ENCODE measurements at places on chromosomes 5 and 9.

GRCh38 chr9:32526707-32527048 lies 682 bp upstream of the RIGI start:
- DNase-seq = no peak

- DNase-seq = no peak
Observed at GRCh38 chr9:127890053-127890452, 9.3 kb downstream of the ST6GALNAC6 start.

GRCh38 chr5:79257314-79257713 lies 21.4 kb downstream of the JMY start:
- no peak for DNase-seq

DNA sequence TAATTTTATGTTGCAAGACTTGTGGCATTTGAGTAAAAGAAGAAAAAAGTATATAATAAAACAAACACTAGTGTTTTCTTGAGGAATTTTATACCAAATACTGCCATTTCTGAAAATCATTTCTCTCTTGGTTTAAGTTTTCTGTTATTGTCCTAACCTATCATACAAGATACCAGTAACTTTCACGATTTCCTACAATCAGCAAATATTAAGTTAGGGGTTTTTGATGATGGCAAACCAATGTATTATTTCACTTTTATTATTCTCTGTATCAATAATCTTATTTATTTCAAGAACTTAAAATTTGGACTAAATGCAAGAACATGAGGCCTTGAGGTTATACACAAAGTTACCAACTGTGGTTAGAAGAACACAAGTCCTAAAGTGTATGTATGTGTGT lies 109.0 kb upstream of the VCAN start:
- no peak for DNase-seq

DNA sequence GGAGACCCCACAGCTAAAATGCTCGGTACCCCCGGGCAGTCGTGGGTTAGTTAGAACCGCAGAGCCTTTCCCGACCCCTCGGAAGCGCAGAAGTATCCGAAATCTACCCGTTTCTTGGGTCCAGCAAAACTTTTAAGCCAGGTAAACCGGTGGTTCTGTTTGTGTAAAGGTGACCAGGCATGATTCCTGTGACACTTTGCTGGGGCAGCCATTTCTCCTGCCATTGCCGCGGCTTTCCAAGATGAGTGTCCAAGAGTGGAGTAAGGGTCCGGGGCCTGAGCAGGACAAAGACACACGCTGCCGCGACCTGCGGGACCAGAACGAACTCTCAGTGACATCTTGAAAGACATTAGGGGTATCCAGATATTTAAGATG lies 655 bp downstream of the MARVELD2 start:
- DNase-seq = no peak

GRCh38 chr5:139454568-139455290 lies 7.8 kb downstream of the ECSCR start:
- DNase-seq = no peak

DNA sequence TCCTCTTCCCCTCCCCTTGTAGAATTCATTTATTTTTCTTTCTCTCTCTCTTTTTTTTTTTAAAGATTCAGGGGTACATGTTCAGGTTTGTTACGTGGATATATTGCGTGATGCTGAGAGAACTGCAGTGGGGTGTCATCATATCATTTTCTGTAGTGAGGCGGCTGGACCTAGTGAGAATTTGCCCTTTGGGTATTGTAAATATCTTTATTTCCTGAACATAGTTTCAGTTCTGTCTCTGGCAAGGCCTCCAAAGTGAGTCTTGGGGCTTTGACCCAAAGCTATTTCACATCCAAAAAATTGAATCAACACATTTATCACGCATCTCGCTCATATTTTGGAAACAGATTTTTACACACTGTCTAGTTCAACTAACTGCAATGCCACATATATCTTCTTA lies 25.4 kb upstream of the MYOT start:
- no peak for DNase-seq

DNA sequence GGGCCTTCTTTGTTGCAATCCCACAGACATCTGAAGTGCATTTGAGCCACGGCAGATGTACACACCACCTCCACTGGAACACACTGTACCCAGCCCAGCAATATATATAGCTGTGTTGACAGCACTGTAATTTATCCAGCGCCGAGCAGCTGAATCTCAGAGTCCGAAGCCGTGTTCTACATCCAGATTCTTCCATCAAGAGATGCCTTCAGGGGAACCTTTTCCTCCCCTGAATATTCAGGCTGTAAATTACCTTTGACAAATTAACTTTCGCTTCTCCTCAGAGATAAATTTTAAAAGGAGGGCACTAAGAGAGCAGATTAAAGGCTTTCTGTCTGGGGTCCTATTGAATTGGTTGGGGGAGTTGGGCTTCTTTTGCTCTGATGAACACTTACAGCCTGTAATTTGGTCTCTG lies 76.4 kb downstream of the ROR2 start:
- DNase-seq = no peak

DNA sequence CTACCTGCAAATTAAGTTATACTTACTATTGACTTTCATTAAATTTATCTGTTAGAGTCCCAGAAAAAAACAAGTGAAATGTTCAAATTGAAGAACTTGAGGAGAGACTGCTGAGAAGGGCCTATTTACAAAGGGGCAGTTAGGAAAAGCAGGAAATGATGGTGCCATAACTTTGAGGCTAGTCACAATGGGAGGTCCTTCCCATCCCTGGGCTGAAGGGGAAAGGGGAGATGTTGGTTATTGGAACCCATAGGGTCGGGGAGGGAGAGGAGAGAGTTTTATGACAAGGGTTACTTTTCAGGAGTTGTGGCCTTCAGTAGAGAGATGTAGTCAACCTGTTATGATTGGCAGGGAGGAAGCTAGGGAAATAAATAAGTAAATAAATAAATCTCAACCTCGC lies 169.1 kb downstream of the DMRT2 start:
- no peak for DNase-seq

- DNase-seq = no peak
Observed at GRCh38 chr5:53017794-53018391, 28.7 kb downstream of the ITGA2 start.

GRCh38 chr5:144567421-144567780 lies 396.7 kb downstream of the KCTD16 start:
- DNase-seq = no peak

DNA sequence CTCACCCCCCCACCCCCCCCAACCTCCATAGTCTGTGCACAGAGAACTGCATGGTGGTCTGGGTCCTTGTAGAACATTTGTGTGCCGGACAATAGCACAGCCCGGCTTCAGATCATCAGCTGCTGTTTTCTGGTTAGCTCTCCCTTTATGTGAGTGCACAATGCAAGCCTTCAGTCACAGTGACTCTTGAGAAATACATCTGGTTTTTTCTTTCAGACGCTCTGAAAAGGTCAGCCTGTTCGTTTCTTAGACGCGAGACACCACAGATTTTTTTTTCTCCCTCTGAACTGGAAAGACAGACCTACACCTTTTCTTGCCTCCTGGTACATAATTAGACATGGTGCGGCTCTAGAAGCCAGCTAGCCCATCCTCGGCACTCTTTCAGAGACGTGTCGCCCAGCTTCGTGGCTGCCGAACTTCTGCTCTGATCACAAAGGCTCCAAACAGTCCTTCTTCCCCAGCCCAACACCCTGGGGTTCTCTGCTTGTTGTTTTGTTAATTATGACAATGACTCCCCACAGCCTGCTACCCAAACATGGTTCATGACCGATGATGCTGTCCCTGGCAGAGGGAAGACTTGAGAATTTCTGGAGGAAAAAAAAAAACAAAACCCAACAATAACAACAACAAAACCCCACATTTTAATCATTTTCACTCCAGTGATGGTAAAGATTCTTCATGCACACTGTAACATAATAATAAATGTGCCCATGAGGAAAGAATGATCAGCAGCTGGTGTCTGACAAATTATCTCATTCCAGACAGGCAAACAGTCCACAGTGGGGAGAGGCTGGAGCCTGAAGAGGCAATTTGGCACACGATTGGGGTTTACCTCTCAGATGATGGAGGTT lies 241.4 kb upstream of the ZNF462 start:
- no peak for DNase-seq

DNA sequence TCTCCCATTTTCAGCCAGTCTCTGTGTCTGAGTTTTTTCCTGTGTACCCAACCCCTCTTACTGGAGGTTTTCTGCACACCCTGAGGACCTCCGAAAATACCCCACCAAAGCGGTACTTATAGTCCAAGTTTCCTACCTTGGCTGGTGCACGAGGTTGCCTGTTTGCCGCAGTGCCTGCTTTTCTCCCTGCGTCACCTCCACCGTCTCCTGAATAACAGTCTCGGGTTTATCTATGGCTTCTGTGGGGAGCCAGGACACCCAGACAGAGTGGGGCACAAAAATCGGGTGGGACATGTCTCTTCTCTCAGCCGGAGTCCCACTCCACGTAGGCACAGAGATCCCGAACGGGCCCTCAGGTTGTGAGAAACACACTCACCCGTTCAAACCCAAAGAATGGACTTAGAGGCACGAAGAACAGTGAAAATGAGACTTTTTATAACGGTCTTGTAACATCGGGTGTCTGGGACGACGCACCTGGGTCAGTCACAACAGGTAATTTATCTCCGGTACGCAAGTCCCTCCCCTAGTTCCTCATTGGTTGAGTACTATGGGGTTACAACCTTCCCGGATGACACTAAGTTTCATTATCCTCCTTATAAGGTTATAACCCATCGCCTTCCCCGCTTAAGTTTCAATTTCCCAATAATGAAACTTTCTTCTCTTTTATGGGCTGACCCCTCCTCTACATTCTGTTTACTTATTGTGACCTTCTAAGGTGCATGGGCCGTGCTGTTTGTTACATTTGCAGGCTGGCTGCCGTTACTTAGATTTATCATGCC lies 970.2 kb upstream of the COX7C start:
- DNase-seq = no peak

- no peak for DNase-seq
Observed at GRCh38 chr5:67561151-67561932, 364.7 kb upstream of the CD180 start.

- DNase-seq = peak; percentile 42
Observed at GRCh38 chr5:74640954-74641734, 616 bp upstream of the ENC1 start.

DNA sequence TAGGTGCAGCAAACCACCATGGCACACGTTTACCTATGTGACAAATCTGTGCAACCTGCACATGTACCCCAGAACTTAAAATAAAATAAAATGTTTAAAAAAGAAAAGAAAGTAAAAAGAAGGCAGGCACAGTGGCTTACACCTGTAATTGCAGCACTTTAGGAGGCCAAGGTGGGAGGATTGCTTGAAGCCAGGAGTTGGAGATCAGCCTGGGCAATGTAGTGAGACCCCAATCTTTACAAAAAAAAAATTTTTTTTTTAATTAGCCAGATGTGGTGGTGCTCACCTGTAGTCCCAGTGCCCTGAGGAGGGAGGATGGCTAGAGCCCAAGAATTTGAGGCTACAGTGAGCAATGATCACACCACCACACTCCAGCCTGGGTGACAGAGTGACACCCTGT lies 12.5 kb upstream of the LHFPL2 start:
- no peak for DNase-seq

- no peak for DNase-seq
Observed at GRCh38 chr9:87065981-87066380, 118.7 kb upstream of the GAS1 start.

DNA sequence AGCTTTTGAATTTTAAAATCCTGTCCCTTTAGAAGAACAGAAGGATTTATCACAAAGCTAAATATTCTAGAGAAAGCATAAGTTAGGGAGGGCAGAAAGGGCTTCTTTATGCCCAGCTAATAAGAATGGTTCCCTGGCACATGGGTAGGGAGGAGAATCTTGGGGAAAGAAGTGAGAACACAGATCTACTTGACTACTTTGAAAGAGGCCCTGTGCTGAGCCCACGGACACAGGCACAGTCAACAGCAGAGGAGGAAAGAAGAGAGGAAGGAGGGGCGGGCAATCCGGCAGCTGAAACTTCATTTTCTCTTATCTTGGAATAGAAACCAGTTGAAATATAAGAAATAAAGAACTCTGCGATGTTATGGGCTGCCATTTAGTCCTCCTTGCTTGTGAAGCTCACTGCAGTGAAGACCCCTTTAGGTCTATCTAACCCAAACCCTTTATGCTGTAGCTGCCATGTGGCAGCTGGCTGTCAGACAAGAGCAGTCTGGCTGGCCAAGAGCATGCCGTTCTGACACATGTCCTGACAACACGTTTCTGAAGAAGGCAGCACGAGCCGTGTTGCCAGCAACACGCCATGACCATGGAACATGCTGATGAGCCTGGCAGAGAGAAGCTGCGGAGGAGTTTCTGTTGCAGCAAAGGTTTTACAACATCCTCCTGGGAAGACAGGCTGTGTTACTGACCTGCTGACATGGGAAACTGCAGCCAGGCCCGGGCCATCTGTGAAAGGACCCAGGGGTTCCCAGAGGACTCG lies 34.2 kb downstream of the ABLIM3 start:
- DNase-seq = no peak

DNA sequence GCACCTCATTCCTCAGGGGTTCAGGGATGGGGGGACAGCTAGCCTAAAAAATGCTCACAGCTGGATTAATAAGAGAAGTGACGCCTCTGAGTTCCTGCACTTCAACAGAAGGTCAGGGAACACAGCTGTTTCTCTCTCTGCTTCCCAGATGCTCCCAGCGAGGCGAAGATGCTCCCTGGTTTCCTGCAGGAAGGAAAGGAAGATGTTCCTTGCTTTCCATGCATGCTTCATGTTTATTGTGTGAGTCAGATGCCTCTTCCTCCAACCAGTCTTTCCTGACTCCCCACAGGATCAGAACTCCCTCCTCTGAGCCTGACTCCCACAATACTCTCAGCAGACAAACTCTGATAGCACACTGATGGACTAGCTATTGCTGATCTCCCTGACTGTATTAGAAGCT lies 71.9 kb downstream of the MFAP3 start:
- DNase-seq = peak; percentile 3

GRCh38 chr5:179746872-179747271 lies 14.2 kb downstream of the MAML1 start:
- DNase-seq = no peak

- peak; percentile 59 for DNase-seq
Observed at GRCh38 chr5:111158105-111158744, 66.0 kb upstream of the CAMK4 start.

DNA sequence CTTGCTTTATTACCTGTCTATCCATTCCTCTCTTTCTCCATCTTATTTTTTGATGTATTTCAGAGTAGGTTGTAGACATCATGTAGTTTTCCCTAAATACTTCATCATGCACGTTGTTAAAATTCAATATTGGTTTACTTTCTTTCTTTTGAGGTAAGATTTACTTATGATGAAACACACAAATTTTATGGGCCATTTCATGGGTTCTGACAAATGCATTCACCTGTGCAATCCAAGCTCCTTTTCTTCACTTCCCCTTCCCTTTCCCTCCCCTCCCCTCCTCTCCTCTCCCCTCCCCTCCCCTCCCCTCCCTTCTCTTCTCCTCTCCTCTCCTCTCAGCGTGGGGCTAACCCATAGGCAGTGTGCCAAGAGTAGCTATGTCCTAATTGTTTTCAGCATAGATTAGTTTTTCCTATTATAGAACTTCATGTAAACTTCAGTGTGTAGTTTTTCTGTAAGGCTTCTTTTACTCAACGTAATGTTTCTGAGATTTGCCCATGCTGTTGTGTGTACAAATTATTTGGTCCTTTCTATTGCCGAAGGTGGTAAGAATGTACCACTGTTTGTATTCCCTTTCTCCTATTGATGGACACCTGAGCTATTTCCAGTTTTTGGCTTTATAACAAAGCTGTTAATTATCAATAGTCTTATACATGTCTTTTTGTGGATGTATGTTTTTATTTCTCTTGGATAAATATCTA lies 92.9 kb upstream of the CLINT1 start:
- DNase-seq = no peak

- DNase-seq = no peak
Observed at GRCh38 chr5:143469125-143469524, 65.6 kb upstream of the NR3C1 start.

- no peak for DNase-seq
Observed at GRCh38 chr9:38157711-38158110, 88.7 kb upstream of the SHB start.
